ENCODE measurements at places on chromosomes 11 and 22. TPM values are rescaled to one million over a fixed set of nuclear protein-coding genes. Genes with fewer than 3 reads are reported as not detected.

SPDYC gene
- total RNA-seq = not detected

MS4A6E gene
- total RNA-seq = not detected

FXYD6 gene
- total RNA-seq = 0.78 TPM

LDHAL6A gene
- total RNA-seq = not detected

ROBO4 gene
- total RNA-seq = 9.6 TPM

ACTN3 gene
- total RNA-seq = under 0.01 TPM

NNMT gene
- total RNA-seq = 344 TPM

TUB gene
- total RNA-seq = 0.10 TPM

SPTBN2 gene
- 0.68 TPM for total RNA-seq

SHISA8 gene
- total RNA-seq = not detected

MS4A3 gene
- total RNA-seq = not detected

MIOX gene
- 0.12 TPM for total RNA-seq

All from RPMI7951 (cell line).